ENCODE measurements at places on chromosomes 1 and 21.

- DNase-seq: no peak
Measured at GRCh38 chr21:15275615-15276235, 210.9 kb upstream of the NRIP1 start.

DNA sequence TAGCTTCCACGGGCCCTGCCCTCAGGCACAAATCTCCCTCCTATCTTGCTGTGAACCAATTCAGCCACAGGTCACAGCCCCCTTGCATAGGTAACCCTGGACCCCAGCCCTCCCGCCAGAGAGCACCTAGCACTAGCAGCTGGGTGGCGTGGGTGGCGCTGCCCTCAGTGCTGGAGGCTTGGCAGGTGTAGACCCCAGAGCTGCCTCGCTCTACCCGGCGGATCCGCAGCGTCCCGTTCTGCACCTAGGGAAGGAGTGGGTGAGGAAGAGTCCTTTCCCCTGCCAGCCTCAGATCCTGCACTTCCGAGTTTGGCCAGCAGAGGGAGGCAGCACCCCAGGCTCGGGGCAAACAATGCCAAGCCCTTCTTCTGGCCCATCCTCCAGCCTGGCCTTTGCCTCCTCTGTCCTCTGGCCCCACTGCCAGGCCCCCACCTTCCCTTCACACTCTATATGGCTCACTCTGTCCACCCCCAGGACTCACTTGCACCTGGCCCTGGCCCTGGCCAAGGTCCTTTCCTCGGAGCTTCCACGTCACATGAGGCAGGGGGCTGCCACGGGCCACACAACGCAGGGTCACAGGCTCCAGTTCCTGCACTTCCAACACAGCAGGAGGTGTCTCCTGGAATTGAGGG lies 9.0 kb downstream of the IGSF9 start:
- DNase-seq: peak; percentile 80

DNA sequence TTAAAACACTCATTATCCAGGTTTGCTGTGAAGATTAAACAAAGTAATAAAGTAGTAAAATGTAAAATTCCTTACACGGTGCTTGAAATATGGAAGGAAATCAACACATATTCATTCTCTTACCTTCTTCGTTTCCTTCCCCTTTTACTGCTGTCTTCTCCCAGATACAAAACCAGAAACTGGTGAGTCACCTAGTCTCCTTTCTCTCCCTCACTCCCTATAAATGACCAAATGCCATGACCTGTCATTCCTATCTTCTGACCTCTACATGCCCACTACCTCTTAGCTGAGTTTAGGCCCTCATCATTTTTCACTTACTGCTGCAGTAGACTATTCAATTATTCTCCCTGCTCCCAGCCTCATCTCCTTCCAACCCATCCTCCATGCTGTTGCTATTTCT lies 4.3 kb upstream of the NR1I3 start:
- no peak for DNase-seq

DNA sequence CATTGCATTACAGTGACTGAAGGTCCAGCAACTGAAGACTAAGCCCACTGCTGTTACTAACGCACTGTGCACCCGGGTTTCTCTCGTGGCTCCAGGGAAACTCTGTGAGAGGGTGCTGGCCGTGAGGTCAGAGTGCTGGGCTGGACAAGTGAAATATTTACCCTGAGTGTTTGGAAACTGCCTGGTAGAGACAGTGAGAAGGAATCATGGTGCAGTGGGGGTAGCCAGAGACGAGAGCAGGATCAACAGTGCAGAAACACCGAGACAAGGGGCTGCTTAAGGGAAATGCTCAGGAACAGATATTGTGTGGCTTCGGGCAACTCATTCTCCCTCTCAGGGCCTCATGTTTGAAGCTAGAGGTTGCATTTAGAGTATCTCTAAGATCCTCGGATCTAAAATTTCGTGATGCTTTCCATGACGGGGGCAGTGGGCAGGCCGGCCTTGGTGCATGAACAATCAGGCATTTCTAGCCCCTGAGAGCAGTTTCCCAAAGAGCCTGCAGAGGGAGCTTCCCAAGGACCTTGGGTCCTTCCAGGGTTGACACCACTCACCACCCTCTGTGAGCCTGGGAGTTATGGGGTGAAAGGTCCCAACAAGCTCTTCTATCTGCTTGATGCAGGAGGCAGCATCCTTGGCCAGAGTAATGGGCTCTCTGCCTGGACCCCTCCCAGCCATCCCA lies 9.7 kb downstream of the CD2 start:
- DNase-seq: peak; percentile 66

DNA sequence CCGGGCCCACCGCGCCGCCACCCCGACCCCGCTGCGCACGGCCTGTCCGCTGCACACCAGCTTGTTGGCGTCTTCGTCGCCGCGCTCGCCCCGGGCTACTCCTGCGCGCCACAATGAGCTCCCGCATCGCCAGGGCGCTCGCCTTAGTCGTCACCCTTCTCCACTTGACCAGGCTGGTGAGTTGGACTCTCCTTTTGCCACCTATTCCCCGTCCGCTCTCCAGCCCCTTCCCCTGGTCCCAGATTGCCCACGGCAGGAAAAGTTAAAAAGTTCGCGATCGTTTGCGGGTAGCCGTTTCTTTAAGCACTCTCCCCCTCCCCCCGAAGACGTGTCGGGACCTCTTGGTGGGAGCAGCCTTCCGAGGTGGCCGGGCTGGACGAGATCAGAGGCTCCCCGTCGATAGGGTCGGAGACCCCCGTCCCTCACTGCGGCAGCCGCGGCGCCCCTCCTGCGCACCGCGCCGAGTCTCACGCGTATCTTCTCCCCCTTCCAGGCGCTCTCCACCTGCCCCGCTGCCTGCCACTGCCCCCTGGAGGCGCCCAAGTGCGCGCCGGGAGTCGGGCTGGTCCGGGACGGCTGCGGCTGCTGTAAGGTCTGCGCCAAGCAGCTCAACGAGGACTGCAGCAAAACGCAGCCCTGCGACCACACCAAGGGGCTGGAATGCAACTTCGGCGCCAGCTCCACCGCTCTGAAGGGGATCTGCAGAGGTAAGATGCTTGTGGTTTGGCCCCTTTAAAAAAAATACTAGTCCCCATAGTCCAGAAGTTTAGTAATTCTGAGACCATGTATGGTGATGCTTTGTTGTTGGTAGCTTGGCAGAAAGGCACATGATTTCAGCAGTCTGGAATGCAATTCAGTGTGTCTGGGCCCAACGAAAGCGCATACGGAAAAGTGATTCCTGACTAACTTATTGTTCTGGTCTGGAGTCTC lies 576 bp downstream of the CCN1 start:
- peak; percentile 32 for DNase-seq

Data from stimulated activated CD4-positive, alpha-beta T cell treated with anti-CD3 and anti-CD28 coated beads, Interleukin-12 subunit alpha, Interleukin-12 subunit beta, amount 100 ng/mL, for 24 hours (primary cell).